Activated CD4-positive, alpha-beta T cell treated with anti-CD3 and anti-CD28 coated beads, Interleukin-2, amount 50 U/mL, for 24 hours (primary cell): ENCODE measurements at places on chromosomes 16 and 17.

- no peak for DNase-seq
Measured at GRCh38 chr17:39080421-39081078, 70.9 kb downstream of the PLXDC1 start.

GRCh38 chr17:63429766-63430165, 16.3 kb downstream of the CYB561 start:
- DNase-seq = no peak

DNA sequence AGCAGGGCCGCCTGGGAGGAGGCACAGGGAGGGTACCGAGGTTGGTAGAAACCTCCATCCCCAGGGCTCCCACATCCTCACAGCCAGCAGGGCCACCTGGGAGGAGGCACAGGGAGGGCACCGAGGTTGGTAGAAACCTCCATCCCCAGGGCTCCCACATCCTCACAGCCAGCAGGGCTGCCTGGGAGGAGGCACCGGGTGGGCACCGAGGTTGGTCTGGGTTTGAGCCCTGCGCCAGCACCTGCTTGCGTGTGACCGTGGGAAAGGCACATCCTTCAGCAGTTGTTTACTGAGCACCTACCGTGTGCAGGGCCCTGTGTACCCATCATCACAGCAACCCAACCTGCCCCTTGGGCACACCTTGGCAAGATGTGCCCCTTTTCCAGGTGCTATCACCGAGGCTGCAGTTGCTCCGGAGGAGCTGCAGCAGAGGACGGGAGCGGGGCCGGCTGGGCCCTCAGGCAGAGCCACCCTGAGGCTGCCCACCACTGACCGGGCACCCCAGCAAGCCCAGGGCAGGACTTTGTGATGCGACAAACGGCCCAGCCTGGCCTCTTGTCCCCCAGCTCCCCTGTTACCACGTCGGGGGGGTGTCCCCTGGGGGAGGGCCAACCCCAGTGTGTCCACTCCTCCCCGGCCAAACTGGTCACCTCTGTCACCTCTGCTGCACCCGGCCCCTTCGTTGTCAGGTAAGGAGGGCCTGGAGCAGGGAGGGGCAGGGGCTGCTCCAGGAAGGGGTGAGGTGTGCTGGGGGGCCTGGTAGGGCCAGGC, 22.1 kb upstream of the OSGIN1 start:
- no peak for DNase-seq

GRCh38 chr16:19680881-19681340, 37.1 kb downstream of the KNOP1 start:
- DNase-seq = no peak
